ENCODE measurements at places on chromosomes 5 and 9.

- DNase-seq = no peak
Observed at GRCh38 chr9:116928884-116929283, 241.8 kb downstream of the TRIM32 start.

GRCh38 chr5:127400539-127400938, 109.9 kb downstream of the MEGF10 start:
- DNase-seq = no peak

- no peak for DNase-seq
Observed at GRCh38 chr9:95750725-95751519, 124.6 kb upstream of the ERCC6L2 start.

GRCh38 chr5:159181152-159181551, 28.2 kb downstream of the RNF145 start:
- DNase-seq = no peak

All from stromal cell of bone marrow (primary cell).